ENCODE measurements at places on chromosomes 16 and 17.
A peak's percentile ranks its signal among the peaks of the same experiment; 100 is the strongest.

- no peak for DNase-seq
Observed at GRCh38 chr17:16433514-16433913, 18.1 kb downstream of the TRPV2 start.

DNA sequence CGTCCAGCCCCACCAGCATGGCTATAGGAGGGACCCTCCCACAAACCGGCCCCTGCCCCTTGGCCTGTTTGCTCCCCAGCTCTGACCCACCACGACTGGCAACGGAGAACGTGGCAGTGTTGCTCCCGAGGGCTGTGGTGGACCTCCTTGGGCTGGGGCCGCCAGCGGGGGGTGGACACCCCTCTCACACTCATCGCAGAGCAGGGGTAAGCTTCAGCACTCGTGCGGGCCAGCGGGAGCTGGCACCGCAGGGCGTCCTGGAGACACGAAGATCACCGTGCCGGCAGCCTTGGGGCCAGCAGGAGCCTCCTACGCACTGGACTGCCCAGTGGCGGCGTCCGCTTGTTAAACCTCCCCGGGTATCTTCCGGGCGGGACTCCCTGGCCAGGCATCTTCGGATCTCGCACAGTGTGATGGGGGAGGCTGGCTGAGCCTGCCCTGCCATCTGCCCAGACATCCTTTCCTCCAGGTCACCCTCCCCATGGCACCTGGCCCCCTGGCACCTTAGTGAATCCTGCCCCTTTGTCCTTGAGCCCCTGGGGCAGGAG, 53.5 kb downstream of the ABR start:
- DNase-seq = no peak

DNA sequence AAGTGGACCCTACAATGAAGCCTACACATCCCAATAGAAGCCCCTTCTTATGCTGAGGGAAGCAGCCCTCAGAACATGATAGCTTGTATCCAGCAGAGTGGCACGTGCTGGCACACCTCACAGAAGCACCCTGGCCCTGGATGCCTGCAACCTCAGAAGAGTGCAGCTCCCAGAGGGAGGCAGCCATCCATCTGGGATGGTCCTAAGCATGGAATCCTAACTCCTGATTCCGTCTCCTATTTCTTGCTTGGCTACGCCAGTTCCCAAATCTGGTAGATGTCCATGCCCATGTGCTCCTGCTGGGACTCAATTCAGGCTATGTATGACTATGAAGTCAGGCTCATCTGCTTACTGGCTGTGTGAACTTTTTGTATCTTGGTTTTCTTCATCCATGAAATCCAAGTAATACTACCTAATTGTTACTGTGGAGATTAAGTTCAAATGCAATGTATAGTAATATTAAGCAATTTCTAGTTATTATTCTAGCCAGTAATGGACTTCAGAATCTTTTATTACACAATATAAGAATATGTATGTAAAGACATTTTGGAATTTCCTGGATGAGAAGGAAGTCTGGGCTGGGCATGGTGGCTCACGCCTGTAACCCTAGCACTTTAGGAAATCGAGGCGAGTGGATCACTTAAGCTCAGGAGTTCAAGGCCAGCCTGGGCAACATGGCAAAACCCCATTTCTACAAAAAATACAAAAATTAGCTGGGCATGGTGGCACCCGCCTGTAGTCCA, 32.4 kb downstream of the SIAH1 start:
- DNase-seq = no peak

GRCh38 chr16:5580296-5580695, 482.7 kb upstream of the EEF2KMT start:
- no peak for DNase-seq

DNA sequence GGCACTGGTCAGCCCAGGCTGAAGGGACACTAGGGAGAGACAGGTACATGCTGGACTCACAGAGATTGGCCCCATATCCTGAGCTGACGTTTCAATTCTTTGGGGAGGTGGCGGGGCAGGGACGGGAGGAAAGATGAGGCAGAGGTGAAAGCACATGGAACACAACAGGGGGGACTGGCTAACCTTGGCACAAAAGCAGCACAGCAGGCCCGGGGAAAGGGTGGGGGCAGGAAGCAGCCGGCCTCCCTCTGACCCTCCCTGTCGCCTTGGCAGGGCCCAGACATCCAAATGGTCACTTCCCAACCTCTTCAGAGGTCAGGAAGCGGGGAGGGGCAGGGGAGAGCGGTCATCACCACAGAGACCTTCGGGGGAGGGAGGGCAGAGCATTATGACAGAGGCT, 6.6 kb downstream of the VAT1 start:
- DNase-seq = no peak

GRCh38 chr16:87829988-87830672, 39.2 kb downstream of the SLC7A5 start:
- no peak for DNase-seq

DNA sequence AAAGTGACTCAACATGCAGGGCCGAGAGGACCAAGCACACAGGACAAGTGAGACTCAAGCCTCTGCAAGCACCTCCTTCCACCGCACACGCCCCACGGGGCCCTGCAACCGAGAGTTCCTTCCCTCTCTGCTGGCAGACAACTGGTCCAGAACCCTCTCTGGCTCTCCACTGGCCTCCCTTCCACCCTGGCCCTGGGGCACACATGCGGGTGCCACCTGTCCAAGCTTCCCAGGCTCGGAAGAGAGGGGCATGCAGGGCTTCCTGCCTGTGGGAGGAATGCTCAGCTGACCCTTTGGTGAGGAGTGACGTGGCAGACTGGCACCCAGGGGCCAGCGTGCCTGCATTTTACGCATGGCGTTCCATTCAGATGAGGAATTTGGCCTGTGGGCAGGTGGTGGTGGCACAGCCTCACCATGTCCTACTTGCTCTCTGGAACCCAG, 59.8 kb downstream of the PIPOX start:
- DNase-seq = no peak

GRCh38 chr17:67845374-67845773, 20.1 kb downstream of the BPTF start:
- DNase-seq = no peak

- DNase-seq = no peak
Observed at GRCh38 chr16:11198828-11199227, 57.2 kb downstream of the SOCS1 start.

GRCh38 chr16:81967358-81967757, 43.9 kb downstream of the SDR42E1 start:
- no peak for DNase-seq

GRCh38 chr17:78442648-78443218, 64.3 kb downstream of the PGS1 start:
- peak; percentile 33 for DNase-seq

DNA sequence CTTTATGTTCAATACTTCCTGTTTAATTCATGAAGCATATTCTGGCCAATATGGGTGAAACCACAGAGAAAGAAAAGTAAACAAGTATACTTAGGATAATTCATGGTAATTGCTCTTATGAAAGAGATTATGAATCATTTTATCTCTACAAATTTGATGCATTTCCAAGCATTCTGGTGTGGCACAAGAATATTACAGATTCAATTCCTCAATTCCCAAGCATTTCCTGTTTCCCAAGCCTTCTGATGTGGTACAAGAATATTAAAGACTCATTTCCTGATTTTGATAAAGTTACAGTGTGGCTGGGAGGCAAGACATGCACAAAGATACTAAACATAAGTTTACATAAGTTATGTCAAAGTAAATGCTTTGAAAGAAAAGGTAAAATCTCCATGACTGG, 126.1 kb upstream of the NUDT7 start:
- DNase-seq = peak; percentile 68

DNA sequence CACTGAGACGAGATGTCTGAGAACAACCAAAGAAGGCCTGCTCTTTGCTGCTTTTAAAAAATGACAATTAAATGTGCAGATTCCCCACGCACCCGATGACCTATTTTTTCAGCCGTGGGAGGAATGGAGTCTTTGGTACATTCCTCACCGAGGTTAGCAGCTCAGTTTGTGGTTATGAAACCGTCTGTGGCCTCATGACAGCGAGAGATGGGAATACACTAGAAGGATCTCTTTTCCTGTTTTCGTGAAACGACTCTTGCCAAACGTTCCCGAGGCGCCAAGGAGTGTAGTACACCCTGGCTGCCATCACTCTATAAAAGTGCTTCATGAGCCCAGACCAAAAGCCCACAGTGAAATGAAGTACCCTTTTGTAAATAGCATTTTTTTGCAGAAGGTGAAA, 87.8 kb downstream of the CRISPLD2 start:
- peak; percentile 61 for DNase-seq

GRCh38 chr16:69853481-69853880, 91.3 kb downstream of the WWP2 start:
- DNase-seq = no peak

DNA sequence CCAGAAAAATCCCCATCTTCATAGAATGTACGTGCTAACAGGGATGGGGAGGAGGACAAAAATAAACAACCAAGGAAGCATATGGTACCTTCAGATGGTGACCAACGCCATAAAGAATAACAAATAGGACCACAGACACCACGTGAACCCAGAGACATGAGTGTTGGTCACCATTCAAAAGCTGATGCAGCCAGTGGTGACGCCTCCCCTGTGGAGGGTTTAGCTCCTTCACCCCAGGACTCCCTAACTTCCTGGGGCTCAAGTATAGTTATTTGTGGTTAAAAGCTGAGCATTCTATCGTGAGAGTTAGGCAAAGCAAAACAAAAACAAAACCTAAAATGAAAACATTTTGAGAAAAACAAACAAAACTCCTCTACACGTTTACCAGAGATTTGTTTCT, 184.7 kb downstream of the SOX9 start:
- DNase-seq = no peak

- DNase-seq = no peak
Observed at GRCh38 chr17:27354051-27354490, 60.2 kb downstream of the WSB1 start.

GRCh38 chr16:71675380-71675779, 49.1 kb downstream of the PHLPP2 start:
- no peak for DNase-seq

DNA sequence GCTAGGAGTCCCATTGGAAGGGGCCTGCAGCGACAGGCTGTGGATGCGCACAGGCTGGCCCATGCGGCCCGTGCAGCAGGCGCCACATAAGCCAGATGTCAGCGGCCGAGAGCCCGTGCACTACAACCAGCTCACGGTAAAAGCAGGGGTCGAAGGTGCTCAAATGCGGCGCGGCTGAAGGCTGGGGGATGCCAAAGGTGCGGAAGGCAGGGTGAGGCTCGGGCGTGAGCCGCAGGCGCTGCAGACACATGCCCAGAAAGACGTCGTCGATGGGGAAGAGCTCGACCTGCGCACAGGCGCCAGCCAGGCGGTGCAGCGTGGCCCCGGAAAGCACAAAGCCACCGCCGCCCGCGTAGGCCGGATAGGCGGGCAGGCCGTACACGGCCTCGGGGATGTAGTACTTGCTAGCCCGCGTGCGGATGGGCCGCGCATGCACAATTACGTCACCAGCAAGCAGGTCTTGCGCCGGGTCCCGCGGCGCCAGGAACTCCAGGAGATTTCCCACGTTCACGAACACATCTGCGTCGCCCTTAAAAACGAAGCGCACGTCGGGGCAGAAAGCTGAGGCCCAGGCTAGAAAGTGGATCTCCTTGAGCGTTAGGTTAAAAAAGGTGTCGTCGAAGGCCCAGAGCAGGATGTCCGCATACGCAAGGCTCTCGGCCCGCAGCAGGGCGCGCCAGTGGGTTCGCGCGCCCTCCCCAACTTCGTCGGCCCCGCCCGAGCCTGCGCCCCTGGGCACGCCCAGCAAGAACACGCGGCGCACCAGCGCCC, 1.3 kb downstream of the B3GNT9 start:
- no peak for DNase-seq

DNA sequence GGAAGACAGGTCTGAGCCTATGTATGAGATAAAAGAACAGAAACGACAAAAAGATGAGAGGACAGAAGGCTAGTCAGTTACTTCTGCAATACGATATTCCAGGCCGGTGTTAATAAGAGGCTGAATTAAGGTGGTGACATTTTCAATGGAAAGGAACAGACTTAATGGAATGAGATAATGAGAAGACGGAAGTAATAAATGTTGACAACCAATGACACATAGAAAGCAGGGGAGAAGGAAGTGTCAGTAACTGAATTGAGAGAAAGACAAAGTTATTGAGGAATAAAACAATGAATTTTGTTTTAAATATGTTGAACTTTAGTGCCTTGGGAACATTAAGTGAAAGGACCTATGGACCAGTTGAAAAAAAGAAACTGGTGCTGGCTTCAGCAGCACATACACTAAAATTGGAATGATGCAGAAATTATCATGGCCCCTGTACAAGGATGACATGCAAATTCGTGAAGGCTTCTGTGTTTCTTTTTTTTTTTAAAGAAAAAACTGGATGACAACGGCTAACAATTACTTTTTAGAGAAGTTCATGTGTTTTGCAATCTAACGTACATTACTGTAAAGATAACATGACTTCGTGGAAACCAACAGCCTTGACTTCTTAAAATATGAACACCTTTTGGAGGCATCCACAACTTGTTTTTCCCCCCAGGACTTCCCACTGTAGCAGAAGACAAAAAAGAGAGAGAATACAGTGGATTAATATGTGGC, 18.5 kb upstream of the CPD start:
- no peak for DNase-seq

- peak; percentile 58 for DNase-seq
Observed at GRCh38 chr16:31093132-31093703, 1.4 kb downstream of the VKORC1 start.

DNA sequence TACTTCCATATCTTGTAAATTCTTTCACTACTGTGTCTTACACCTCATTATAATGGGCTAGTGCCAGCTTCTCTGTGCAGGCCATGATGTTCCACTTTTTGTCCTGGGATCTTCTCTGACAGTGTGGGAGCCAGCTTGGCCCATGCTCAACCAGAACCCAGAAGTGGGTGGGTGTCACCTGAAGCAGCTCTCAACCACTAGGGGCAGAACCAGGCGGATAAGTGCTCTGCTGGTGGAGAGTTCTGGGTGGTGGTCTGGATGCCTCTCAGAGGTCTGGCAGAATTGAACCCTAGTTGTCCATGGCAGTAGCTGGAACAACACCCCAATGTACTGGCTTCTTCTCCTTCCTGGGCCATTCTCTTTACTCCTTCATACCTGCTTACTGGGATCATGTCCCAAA, 254.1 kb upstream of the N4BP1 start:
- DNase-seq = no peak

DNA sequence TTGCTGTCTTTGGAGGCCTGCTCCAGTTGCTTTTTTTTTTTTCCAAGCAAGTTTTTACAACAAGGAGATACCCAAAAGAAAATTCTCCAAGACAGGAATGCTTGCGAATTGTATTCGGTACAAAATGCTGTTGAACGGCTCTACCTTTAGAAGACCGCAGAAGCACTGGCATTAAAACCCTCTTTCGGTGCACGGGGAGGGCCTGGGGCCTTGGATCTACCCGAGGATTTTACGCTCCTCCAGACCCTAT, 1.3 kb upstream of the HELZ start:
- no peak for DNase-seq

GRCh38 chr16:30992931-30993816, 8.2 kb downstream of the HSD3B7 start:
- DNase-seq = no peak

DNA sequence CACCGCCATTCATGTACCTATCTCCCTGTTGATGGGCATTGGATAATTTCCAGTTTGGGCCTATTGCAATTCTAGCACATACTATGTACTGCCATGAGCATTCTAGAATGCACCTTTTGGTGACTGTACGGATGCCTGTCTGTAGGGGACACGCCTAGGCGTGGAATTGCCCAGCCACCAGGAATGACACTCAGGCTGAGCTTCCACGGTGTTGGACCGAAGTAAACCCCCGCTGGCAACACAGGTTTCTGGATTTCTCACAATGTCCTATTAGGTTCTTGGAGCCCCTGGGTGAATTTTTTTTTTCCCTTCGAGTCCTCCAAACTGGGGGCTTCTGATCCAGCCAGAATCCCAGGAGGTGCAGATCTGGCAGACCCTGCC, 146.6 kb downstream of the IRF8 start:
- DNase-seq = no peak

All from fibroblast of skin of right biceps (primary cell).